Activated naive CD4-positive, alpha-beta T cell treated with anti-CD3 and anti-CD28 coated beads for 36 hours (primary cell): ENCODE measurements at places on chromosomes 5 and 9. TPM values are rescaled to one million over a fixed set of nuclear protein-coding genes. Genes with fewer than 3 reads are reported as not detected.

DNA sequence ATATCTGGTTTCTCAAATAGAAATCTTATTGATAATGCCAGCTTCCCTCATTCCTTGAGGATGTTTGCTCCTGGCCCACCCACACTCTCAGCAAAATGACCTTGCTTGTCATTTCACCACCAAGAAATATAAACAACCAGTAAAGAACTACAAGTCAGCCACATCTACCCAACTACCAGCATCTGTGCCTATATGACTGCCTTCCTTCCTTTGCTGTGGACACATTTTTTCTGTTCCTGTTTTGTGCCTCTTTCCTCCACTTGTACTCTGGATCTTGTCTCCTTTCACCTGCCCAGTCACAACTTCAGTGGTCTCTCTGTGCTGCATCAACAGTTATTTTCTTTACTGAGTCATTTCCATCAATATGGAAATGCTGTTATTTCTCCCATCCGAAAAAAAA is 20.3 kb downstream of the KIF2A start:
- peaks cover 24% of the 10 kb centered on the region for H3K36me3 ChIP-seq
- DNase-seq: no peak
- no peaks in the 10 kb centered on the region for H3K27me3 ChIP-seq
- H3K4me3 ChIP-seq: no peak overlapping the region
- H3K27ac ChIP-seq: peak overlapping the region; percentile 21
- H3K4me1 ChIP-seq: peaks cover 71% of the 10 kb centered on the region

DNA sequence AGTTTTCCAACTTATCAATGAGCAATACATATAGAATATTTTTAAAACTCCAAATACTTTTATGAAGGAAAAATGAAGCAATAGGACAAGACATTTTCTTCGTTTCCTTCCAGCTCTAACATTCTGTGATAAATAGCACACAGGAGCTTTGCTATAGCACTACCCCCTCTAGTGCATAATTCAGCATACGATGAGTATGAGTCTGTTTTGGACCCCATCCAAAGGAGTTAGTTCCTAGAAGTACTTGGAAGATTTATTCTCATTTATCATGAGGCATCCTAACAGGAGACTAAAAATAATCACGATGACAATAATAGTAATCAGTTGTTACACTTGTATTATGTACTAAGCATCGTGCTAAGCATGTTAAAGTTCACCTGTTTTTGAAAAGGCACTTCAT is 1061.3 kb upstream of the DMAC1 start:
- H3K36me3 ChIP-seq: no peaks in the 10 kb centered on the region
- H3K27me3 ChIP-seq: peaks cover 38% of the 10 kb centered on the region
- no peak for DNase-seq
- peaks cover 10% of the 10 kb centered on the region for H3K4me1 ChIP-seq

Gene JAKMIP2
- 0.17 TPM for total RNA-seq

Gene MZB1
- total RNA-seq: 2.8 TPM

DNA sequence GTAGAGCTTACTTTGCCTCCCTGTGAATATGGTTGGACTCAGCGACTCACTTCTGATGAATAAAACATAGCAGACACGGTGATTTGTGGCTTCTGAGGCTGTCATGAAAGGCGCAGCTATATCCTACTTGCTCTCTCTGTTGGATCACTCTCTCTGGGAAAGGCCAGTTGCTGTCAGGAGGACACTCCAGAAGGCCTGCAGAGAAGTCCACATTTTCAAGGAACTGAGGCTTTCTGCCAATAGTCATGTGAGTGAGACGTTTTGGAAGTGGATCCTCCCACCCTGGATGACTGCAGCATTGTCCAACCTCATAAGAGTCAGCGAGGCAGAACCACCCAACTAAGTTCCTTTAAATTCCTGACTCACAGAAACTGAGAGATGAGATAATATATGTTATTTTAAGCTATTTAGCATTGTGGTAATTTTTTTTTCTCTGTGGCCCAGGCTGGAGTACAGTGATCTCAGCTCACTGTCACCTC is 156.0 kb upstream of the MAST4 start:
- H3K36me3 ChIP-seq: no peaks in the 10 kb centered on the region
- H3K4me3 ChIP-seq: no peak overlapping the region
- no peak overlapping the region for H3K27ac ChIP-seq
- DNase-seq: peak; percentile 36
- no peaks in the 10 kb centered on the region for H3K27me3 ChIP-seq
- H3K4me1 ChIP-seq: peaks cover 6% of the 10 kb centered on the region

Gene GABRB2
- total RNA-seq: not detected

- H3K36me3 ChIP-seq: no peaks in the 10 kb centered on the region
- no peak overlapping the region for H3K4me3 ChIP-seq
- peaks cover 5% of the 10 kb centered on the region for H3K4me1 ChIP-seq
- no peak for DNase-seq
These were observed 40.3 kb upstream of the CLK4 start for GRCh38 chr5:178667101-178667500.

DNA sequence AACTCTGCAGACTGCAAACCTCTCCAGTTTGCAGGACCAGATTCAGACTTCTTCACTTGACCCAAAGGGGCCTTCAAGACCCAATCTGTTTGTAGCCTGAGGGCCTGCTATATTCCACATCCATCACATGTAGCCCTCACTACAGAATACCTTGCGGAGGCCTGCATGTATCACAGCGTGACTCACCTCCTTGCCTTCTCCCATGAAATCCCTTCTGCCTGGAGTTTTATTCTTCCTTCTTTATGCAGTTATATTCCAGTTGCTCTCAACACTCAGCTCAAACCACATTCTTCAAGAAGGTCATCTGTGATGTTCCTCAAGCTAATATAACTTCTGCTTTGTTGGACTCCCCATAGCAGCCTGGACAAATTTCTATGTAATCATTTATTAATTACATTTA is 198.5 kb upstream of the PTGER4 start:
- peaks cover 59% of the 10 kb centered on the region for H3K4me1 ChIP-seq
- H3K27me3 ChIP-seq: no peaks in the 10 kb centered on the region
- no peak overlapping the region for H3K4me3 ChIP-seq
- peak overlapping the region; percentile 22 for H3K27ac ChIP-seq

DNA sequence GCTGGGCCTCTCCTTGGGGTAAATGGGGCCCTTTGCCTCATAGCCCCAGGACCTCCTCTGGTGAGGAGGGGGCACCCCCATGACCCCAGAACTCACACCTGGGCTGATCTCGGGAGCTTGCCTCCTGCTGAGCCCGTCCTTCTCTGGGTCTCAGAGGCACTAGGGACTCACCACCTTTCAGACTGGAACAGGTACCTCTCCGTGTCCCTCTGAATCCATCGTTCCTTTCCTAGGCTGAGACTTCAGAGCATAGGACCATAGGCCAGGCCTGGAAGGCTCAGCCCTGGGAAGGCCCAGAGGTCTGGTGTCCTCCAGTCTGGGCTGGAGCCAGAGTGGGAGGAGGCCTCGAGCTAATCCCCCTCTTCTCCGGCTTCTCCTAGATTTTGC is 97.9 kb downstream of the CACNA1B start:
- H3K36me3 ChIP-seq: no peaks in the 10 kb centered on the region
- H3K27ac ChIP-seq: no peak overlapping the region
- no peak for DNase-seq

GRCh38 chr9:101582553-101582952 is 12.2 kb downstream of the PPP3R2 start:
- no peaks in the 10 kb centered on the region for H3K27me3 ChIP-seq
- no peak overlapping the region for H3K4me3 ChIP-seq
- H3K27ac ChIP-seq: no peak overlapping the region
- no peak for DNase-seq

Gene IL33
- total RNA-seq: not detected

- H3K27me3 ChIP-seq: no peaks in the 10 kb centered on the region
- no peak for DNase-seq
- no peak overlapping the region for H3K4me3 ChIP-seq
- H3K36me3 ChIP-seq: no peaks in the 10 kb centered on the region
These were observed 34.3 kb downstream of the DNAH5 start for GRCh38 chr5:13910201-13910600.

GRCh38 chr5:107680799-107681198 is 10.1 kb upstream of the EFNA5 start:
- H3K27me3 ChIP-seq: peaks cover 19% of the 10 kb centered on the region
- no peak overlapping the region for H3K4me3 ChIP-seq
- no peaks in the 10 kb centered on the region for H3K36me3 ChIP-seq
- H3K4me1 ChIP-seq: no peaks in the 10 kb centered on the region
- no peak overlapping the region for H3K27ac ChIP-seq

Gene GDNF
- not detected for total RNA-seq

- peaks cover 4% of the 10 kb centered on the region for H3K27me3 ChIP-seq
- no peak for DNase-seq
- no peak overlapping the region for H3K27ac ChIP-seq
- H3K4me1 ChIP-seq: no peaks in the 10 kb centered on the region
- no peak overlapping the region for H3K4me3 ChIP-seq
These were observed 108.3 kb upstream of the KIF2A start for GRCh38 chr5:62197697-62198096.

Gene PAPPA
- total RNA-seq: not detected

DNA sequence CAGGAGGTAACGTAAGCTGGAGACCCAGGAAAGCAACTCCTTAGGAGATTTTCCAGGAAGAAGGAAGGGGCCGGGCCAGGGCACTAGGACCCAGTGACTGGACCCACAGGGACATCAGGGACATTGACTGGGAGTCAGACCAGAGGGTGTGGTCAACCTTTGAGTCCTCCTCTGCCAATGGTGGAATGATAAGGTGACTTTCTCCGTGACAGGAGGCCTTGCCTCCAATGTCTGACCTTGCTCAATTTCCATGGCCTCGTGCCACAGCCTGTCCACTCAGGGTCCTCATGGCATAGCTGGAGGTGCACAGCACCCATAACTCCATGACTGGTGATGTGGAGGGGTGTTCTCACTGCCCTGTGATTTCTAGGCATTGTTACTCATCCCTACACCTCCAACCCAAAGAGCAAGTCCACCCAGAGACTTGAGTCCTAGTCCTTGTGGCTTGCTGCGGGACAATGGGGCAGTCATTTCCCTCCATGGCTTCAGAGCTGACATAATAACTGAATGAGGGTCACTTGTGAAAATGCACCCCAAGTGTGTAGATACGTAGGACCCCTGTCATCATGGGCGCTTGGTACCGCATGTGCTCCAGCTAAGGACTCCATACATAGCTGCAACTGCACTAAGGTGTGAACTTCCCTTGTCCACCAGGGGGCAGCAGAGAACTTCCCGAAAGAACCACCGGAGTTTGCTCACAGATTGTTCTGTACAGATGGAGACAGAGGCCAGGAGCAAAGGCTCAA is 4.1 kb upstream of the AMBP start:
- H3K36me3 ChIP-seq: no peaks in the 10 kb centered on the region
- no peak overlapping the region for H3K27ac ChIP-seq
- no peak overlapping the region for H3K4me3 ChIP-seq
- H3K27me3 ChIP-seq: no peaks in the 10 kb centered on the region
- DNase-seq: peak; percentile 94

GRCh38 chr9:69188975-69189374 is 14.9 kb downstream of the TJP2 start:
- peaks cover 12% of the 10 kb centered on the region for H3K4me1 ChIP-seq
- no peaks in the 10 kb centered on the region for H3K36me3 ChIP-seq
- no peaks in the 10 kb centered on the region for H3K27me3 ChIP-seq
- no peak overlapping the region for H3K4me3 ChIP-seq

- no peaks in the 10 kb centered on the region for H3K27me3 ChIP-seq
- no peak overlapping the region for H3K4me3 ChIP-seq
- peaks cover 3% of the 10 kb centered on the region for H3K36me3 ChIP-seq
- H3K27ac ChIP-seq: no peak overlapping the region
- no peak for DNase-seq
These were observed 59.3 kb downstream of the SLC46A2 start for GRCh38 chr9:112831281-112831851.

GRCh38 chr5:143297756-143298155 is 105.7 kb downstream of the NR3C1 start:
- peaks cover 4% of the 10 kb centered on the region for H3K4me1 ChIP-seq
- no peaks in the 10 kb centered on the region for H3K27me3 ChIP-seq
- H3K4me3 ChIP-seq: no peak overlapping the region
- H3K27ac ChIP-seq: no peak overlapping the region
- H3K36me3 ChIP-seq: peaks cover 36% of the 10 kb centered on the region
- no peak for DNase-seq

Gene CXCL14
- not detected for total RNA-seq

Gene UBE2QL1
- not detected for total RNA-seq

Gene PCDHGB3
- not detected for total RNA-seq

Gene S1PR3
- total RNA-seq: 0.91 TPM

Gene SLC4A9
- 0.07 TPM for total RNA-seq

DNA sequence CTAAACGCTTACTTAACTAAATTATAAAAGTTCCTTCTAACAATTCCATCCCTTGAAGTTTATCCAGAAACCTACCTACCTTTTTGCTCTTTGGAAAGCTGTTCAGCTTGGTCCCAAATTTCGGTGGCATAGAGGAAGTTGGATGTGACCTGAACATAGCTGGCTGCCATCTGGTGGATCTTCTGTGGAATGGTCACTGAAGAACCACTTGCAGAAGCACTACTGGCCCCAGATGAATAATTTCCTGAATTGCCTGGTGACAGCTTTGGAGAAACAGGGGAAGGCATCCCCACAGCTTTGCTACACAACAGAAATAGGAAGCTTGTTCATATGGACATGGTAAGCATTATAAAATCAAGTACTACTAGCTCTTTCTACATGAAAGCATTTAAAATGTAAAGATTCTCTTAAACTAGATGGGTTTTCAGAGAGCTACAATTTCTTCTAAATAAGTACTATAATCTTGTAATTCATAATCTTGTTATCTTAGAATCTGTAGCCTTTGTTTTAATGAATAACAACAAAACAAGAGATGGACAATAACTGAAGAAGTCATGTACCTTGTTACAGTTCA is 9.9 kb downstream of the LEAP2 start:
- no peak overlapping the region for H3K4me3 ChIP-seq
- peak; percentile 39 for DNase-seq
- H3K27me3 ChIP-seq: no peaks in the 10 kb centered on the region
- H3K27ac ChIP-seq: no peak overlapping the region

Gene DMRTA1
- not detected for total RNA-seq

DNA sequence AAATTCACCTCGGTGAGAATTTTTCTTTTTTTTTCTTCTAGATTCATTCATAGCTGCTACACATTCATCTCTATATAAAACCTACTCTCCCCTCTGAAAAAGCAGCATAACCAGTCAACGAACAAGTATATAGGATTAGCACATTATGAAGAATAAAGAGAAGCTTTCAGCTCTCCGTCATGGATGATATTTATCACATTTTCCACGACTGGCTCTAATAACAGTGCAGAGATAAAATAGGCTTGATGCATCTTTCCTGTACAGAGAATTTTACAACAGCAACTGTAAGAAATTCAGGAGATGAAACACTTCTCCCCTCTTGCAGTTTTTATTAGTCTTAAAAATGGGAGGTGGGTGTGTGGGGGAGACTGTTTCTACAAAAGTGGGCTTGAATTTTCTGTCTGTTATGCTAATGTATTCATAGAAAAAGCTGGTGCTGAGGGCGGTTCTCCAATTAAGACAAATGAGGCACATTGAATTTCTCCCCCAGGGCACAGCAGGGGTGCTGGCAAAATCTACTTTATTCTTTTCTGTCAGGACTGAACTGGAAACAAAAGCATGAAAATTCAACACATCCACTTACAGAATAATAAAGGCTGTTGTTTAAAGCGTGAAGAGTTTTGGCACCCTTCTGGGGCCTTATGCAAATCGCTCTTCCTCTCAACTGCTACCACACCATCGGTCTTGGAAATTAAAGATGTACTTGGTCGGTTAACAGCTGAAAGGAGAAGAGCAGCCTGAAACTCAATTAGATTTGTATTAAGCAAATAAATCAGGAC is 233.9 kb upstream of the ZNF608 start:
- H3K27ac ChIP-seq: no peak overlapping the region
- no peaks in the 10 kb centered on the region for H3K27me3 ChIP-seq
- no peak overlapping the region for H3K4me3 ChIP-seq
- DNase-seq: no peak
- H3K4me1 ChIP-seq: no peaks in the 10 kb centered on the region

- no peak for DNase-seq
- H3K4me1 ChIP-seq: no peaks in the 10 kb centered on the region
- no peaks in the 10 kb centered on the region for H3K27me3 ChIP-seq
- H3K27ac ChIP-seq: no peak overlapping the region
- H3K36me3 ChIP-seq: no peaks in the 10 kb centered on the region
- H3K4me3 ChIP-seq: no peak overlapping the region
These were observed 40.4 kb upstream of the TBC1D2 start for GRCh38 chr9:98295824-98296223.

Gene TSSK1B
- not detected for total RNA-seq
